A549 treated with RU486 at 1 μM for 4 hours (cell line): ENCODE measurements at places on chromosomes 7 and 10. TPM values are rescaled to one million over a fixed set of nuclear protein-coding genes. Genes with fewer than 3 reads are reported as not detected.

The NPY4R2 gene
- total RNA-seq, result 14.5 to 28.2 TPM (median 22.2 TPM) in 5 replicates

The OIT3 gene
- total RNA-seq, result 0.06 to 0.08 TPM in 2 of 5 replicates, not detected in the others

The MYL10 gene
- total RNA-seq, result not detected in 5 replicates

The AOAH gene
- 0.10 TPM in 1 of 5 replicates, not detected in the others for total RNA-seq
